NCI-H345 (cell line): ENCODE measurements at places on chromosomes 7 and 10.
A peak's percentile ranks its signal among the peaks of the same experiment; 100 is the strongest.

GRCh38 chr7:37732253-37732652, 48.7 kb downstream of the GPR141 start:
- DNase-seq: peak; percentile 2

GRCh38 chr7:127702052-127702652, 50.2 kb downstream of the SND1 start:
- DNase-seq: no peak

GRCh38 chr7:74452748-74453321, 871 bp upstream of the GTF2IRD1 start:
- no peak for DNase-seq

DNA sequence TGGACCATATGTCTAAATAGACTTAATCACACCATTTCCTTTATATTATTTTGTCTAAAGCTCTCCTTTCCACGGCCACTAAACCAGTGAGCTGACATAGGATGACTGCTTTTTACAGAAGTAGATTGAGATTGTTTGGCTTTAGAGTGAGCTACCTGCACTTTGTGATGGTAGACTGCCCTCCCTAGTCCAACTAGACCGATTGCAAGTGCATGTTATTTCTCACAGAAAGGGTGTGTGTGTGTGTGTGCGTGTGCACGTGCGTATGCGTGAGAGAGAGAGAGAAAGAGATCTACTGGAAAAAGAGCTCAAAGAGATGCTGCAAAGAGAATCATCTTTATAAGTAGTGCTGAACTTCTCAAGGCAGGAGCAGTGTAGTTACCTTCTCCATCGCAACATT, 60.7 kb downstream of the VCL start:
- DNase-seq: no peak

DNA sequence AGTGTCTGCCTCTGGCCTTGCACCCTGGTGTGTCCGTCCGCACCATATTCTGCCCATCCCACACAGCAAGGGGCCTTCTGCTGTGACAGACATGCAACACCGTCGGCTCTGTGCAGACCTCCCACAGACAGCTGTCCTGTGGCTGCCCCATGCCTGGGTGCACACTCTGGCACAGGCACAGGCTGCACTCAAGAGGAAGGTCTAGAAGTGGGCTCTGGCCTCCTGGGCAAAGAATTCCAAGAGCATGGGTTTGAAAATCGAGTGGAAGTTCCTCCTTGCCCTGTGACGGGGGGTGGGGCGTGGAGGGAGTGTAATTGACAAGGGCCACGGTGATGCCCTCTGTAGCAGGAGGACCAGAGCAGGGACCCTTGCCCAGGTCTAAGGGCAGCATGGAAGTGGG, 4.3 kb upstream of the LOXL4 start:
- no peak for DNase-seq

GRCh38 chr7:137363683-137364082, 20.1 kb upstream of the PTN start:
- DNase-seq: no peak

DNA sequence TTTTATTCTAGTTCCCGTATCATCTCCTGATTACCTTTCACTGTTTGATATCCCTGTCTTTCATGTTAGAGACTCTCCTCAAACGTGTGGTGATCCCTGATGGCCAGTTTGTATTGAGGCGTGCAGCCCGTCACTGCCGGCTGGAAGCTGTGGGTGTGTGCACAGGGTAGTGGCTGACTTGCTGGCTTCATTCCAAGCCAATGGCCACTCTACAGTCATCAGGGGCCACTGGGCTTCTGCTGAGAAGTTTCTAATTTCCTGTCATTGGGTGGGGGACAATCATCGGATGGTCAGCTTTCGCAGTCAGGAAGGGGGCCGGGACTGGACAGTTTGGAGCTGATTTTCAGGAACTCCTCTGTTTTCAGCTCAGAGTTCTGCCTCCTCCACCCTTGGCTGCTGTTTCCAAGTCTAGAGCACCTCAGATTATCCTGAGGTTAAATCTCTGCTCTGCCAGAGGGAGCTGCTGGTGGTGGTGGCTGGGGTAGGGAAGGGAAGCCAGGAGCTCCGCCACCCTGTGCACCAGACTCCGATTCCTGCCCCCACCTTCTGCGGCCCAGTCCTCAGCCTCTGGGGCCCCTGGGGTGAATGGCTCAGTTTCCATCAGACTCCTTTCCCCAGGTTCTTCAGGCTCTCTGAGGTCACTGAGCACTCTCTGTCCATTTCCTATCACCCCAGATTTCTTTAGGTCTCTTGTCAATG, 34.9 kb downstream of the BAIAP2L1 start:
- no peak for DNase-seq

DNA sequence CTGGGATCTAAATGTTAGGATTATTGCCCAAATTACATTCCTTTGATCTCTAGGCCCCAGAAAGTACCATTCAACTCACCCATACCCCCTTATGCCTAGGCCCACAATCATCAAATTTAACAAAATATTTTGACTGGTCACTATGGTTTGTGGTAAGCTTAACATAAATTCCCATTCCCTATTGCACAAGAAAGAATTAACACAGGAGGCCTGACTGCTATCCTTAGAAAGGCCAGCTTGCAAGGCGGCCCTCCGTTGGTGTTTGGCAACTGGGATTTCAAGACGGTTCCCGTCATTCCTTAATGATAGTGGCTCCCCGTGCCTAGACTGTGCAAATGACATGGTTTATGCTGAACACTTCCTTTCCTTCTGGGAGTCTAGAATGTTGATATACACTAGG, 29.6 kb downstream of the ARHGAP21 start:
- no peak for DNase-seq

- DNase-seq: no peak
Measured at GRCh38 chr10:103711351-103711994, 143.9 kb downstream of the SH3PXD2A start.

GRCh38 chr10:24340883-24341282, 131.9 kb downstream of the KIAA1217 start:
- DNase-seq: no peak

- DNase-seq: no peak
Measured at GRCh38 chr7:92698237-92698841, 108.1 kb upstream of the FAM133B start.

- peak; percentile 38 for DNase-seq
Measured at GRCh38 chr7:26681819-26682418, 182.5 kb downstream of the SKAP2 start.

DNA sequence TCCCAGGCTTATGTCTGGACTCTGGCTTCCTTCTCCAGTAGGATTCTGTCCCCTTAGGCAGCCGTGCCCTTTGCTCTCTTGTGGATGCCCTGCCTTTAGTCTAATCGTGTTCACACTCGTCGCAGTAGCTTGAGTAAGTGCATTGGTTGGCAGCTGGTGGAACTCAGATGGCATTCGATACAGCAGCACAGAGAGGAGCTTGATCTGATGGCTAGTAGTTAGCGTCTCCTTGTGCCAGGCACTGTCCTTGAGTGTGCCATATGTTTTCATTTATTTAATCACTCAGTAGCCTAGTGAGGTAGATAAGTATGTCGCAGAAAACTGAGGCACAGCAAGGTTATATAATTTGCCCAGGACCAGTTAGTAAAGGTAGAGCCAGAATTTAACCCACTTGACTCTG, 18.2 kb upstream of the PARP12 start:
- no peak for DNase-seq

DNA sequence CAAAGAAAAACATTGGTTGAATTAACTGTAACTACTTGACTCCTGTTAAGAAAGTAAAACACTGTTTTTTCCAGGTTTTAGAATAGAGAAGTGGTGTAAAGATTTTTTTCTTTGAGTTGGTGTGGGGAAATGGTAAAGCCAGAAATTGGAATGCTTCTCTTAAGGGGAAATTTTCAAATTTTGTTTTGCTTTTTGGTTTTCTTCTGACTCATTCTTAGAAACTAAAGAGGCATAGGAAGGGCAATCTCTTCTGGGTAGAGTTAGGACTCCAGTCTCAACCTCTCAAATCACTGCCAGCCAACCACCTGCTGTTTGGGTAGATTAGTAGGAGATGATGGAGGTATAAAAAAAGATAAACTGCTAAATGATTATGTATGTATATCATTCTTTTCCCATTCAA, 47.7 kb upstream of the STRIP2 start:
- no peak for DNase-seq

DNA sequence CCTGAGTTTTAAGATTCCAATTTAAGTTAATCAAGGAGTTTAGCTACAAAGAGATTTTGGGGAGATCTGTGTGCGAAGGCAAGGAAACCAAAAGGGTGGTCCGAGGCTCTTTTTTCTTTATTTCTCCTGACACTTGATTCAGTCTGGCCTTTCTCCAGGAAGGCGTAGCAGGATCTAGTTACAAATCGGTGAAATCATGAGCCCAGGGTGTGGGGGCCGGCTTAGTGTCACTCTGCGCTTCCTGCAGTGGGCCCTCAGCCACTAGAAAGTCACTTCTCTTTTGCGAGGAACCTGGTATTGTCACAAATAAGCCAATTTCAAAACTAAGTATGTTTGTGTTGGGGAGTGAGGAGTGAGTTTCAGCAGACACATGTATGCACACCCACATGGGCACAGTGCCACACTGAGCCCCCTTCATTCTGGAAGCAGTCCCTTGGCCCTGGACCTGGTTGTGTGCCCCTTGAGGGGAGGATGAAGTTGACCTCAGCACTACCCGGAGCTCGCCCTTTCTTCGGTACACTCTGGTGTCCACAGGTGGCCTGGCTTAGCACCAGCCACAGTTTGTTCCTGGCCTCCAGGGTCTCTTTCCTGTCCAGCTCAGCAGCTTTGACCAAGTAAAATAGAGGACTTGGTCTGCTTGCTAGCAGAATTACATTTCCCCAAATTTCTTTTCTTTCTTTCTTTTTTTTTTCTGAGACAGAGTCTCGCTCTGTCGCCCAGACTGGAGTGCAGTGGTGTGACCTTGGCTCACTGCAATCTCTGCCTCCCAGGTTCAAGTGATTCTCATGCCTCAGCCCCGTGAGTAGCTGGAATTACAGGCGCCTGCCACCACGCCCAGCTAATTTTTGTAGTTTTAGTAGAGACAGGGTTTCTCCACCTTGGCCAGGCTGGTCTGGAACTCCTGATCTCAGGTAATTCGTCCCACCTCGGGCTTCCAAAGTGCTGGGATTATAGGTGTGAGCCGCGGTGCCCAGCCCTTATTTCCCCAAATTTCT, 84.0 kb upstream of the BTBD16 start:
- DNase-seq: no peak
